ENCODE measurements at places on chromosomes 1 and 21. TPM values are rescaled to one million over a fixed set of nuclear protein-coding genes. Genes with fewer than 3 reads are reported as not detected.

- no peak for DNase-seq
Measured at GRCh38 chr21:32102426-32102825, 176.4 kb downstream of the MIS18A start.

DNA sequence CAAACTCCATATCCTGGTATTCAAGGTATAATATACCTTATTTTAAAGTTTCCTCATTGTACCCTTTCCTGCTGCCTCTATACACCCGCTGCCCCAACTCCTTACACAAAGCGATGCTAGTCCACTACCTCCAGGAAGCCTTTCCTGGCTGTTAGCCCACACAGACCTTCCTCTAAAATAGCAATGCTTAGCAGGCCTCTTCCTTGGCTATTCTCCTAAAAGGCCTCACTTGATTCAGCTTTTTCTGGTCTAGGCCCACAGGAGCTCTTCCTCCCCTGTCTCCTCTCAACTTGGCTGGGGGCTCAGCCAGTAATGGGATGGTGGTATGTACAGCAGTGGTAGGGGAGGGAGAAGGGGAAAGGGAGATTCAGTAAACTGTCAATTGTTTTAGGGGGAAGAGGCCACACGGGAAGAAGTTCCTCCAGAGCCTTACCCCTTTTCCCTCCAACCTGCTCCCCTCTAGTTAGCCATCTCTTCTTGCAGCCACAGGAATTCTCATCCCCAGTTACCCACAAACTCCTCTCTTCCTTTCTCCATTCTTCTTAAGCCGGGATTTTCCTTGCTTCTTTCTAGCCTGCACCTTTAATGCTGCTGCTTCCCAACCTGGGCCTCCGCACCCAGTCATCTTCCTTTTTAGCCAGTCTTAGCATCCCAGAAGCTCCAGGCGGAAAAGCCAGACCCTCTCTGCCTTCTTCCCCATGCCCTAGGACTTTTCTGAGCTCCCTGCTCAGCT is 2.6 kb downstream of the LRRC41 start:
- DNase-seq: peak; percentile 41

Gene CEP170
- total RNA-seq: 164 TPM

Gene TMEM82
- not detected for total RNA-seq

Gene HOOK1
- 1.7 TPM for total RNA-seq

Measured in astrocyte (in vitro differentiated cells and primary cell).